ENCODE measurements at places on chromosomes 6 and 20.

- DNase-seq: no peak
Measured at GRCh38 chr20:9235518-9235917, 166.6 kb downstream of the PLCB4 start.

DNA sequence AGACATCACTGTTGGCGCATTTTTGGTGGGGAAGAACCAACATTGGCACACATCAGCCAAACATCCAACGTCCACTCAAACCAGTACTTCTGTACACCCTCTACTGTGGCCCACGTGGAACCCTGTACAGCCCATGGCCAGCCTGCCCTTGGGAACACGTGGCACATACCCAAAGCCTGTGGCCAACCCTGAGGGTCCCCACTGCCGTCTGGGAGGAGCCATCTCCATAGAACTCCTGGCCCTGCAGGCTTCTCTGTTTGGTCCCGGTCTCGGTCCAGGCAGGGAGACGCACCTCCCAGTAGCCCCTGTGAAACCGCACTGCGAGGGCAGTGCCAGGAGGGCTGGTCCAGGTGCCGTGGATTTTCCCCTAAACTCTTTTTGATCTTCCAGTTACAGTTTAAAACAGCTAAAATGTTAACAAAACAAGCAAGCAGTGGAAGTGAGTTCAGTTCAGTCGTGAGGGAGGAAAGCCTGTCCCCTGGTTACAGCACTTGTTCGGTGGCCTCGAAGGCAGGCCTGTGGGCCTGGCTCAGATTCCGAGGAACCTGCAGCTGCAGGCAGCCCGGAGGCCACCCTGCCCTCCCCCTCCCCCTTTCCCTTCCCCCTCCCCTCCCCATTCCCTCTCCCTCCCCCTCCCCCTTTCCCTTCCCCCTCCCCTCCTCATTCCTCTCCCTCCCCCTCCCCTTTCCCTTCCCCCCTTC, 233.7 kb downstream of the DLL1 start:
- DNase-seq: no peak

- no peak for DNase-seq
Measured at GRCh38 chr20:36319356-36320260, 13.5 kb downstream of the DLGAP4 start.

- DNase-seq: no peak
Measured at GRCh38 chr6:165159460-165159859, 149.9 kb downstream of the C6orf118 start.

DNA sequence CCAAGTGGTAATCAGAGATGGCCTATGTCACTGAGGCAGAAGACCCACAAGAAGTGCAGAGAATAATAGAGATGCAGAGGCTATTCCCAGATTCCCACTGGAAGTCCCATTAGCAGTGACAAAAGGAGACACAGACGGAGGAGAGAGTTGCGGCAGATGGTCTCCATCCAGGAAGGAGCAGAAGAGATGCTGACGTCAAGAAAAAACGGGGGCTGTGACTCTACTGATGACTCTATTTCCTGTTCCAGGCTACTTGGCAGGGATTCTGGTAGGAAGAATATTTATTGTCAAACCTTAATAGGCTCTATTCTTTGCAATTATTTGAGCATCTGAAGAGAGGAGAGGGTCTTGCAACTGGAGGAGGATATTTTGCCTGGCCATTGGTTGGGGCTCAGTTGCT, 246.0 kb upstream of the ECI2 start:
- DNase-seq: no peak

DNA sequence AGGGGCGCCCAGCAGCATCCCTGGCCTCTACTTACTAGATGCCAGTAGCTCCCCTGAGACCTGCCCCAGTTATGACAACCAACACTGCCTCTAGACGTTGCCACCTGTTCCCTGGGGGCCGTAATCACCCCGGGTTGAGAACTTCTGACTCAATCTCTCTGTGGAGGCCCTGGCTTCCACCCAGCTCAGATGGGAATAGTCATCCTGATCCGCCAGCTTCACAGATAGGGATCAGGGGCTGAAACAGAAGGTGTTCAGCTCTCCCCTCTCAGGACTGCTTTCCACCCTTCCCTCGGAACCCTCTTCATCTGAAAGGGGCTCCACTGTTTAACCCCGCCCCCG, 3.3 kb downstream of the CAPN11 start:
- no peak for DNase-seq

DNA sequence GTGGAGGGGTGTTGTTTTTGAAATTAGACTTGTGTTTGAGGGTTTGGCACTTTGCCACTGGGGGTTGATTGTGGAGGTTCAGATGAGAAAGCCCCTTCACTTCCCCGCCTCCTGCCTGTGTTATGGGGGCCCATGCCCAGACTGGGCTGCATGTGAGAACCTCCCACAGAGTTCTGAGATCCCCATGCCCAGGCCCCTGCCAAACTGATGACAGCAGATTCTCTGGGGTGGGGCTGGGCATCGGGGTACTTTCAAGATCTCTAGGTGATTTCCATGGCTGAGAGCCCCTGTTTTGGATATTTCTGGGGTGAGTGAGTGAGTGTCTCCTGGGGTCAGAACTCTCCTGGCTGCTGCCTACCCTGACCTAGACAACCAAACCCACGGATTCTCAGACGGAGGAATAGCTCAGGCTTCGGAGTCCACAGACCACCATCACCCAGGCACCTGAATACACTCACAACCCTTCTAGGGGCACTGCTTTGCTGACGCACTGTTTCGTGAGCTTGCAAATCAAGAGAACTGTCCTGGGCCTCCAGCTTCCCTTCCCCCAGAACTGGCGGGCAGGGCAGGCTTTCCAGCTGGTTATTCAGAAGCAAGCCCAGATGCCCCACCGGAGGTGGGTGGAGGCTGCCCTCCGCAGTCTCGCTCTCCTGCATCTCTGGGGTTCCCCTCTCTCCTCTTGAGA, 6.3 kb downstream of the BCAS1 start:
- no peak for DNase-seq

DNA sequence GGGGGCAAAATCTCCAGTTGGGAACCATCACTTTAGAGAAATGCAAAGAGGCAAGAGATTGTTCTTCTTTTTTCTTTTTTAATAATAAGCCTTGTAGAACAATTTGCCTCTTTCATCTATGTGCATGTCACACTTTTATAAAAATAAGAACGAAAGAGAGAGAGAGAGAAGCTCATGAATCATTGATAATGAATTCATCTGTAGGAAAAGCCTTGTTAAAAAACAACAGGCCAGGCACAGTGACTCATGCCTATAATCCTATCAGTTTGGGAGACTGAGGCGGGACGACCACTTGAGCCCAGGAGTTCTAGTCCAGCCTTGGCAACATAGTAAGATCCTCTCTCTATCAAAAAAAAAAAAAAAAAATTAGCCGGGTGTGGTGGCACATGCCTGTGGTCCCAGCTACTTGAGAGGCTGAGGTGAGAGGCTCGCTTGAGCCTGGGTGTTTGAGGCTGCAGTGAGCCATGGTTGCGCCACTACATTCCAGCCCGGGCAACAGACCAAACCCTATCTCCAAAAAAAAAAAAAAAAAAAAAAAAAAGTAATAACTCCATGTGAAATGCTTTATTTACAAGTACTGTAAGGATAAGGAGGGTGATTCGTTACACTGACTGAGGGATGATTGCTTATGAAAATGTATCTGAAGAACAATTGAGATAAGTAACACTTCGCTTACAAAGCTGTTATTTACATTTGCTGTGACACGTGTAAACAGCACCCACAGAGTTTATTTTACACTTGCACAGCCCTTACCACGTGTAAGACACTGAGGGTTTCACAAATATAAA, 6.0 kb downstream of the CCN5 start:
- no peak for DNase-seq
